ENCODE measurements at places on chromosomes 11 and 22.

DNA sequence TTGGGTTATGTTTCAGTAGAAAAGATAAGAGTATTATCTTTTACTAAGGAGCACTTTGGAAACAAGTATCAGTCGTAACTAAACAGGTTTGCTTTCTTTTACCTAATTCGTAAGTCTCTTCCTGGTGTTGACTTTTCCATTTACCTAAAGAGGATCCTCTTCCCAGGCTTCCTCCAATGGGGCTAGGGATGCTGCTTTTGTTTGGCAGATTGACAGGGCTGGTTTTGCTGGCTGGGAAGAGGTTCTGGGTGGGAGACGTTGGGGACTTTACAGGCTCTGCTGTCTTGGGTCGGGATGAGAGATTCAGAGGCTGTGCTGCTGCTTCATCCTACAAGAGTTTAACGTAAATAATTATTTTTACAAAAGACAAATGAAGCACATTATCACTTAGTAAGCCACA lies 306.7 kb downstream of the SOX6 start:
- DNase-seq: no peak

- no peak for DNase-seq
Observed at GRCh38 chr11:9787981-9788521, 124.2 kb downstream of the SWAP70 start.

GRCh38 chr11:77126156-77126775 lies 1.8 kb upstream of the MYO7A start:
- DNase-seq: no peak

- DNase-seq: no peak
Observed at GRCh38 chr22:38046070-38046748, 11.0 kb upstream of the PICK1 start.

- no peak for DNase-seq
Observed at GRCh38 chr11:117411736-117412135, 84.1 kb downstream of the CEP164 start.

DNA sequence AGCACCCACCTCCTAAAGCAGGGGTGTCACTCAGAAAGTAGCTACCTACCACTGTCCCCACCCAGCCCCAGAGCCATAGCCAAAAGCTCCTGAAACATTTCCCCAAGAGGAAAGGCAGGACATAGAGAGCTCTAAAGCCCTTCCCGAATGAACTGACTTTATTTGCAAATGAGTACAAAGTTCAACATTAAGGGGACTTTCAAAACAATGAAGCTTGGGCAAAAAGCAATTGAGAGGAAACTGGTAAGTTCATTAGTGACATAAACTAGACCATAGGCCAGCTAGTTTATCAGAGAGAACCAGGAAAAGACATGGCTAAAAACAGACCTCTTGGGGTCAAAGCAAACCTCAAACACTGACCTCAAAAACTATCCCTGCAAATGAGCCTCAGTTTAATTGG lies 72.7 kb downstream of the IGLL5 start:
- DNase-seq: no peak

DNA sequence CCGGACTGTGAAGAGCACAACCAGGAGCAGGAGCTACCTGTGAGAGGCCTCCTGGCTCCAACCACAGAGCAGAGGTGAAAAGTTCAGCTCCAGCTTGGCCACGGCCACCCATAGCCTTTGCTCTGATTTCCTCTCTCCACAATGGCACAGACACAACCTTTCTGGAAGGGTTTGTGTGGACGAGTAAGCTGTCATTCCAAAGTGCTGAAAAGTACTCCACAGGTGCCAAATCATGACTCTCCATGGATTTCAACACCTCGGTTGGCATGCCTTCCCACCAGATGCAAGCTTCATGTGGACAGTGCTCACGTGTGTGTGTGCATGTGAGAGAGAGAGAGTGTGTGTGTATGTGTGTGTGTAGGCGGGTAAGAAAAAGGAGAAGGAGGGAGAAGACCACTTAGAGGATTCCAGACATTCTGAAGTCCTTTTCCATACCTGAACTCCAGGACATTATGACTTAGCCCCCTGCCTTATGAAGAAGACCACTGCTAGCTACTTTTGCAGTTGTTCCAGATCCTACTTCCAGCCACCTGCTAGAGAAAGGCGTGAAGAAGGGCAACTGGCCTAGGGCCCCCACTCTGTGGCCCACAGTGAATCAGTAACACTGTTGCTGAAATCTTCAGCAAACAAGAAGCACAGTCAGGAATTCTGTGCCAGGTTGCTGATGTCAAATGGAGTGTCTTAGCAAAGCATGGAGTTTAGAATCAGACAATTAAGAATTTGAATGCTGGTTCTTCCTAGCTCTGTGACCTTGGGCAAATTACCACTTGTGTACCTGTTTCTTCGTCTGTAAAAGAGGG lies 13.9 kb upstream of the NAV2 start:
- no peak for DNase-seq

- no peak for DNase-seq
Observed at GRCh38 chr11:60868682-60869450, 1.5 kb downstream of the ZP1 start.

- peak; percentile 32 for DNase-seq
Observed at GRCh38 chr22:45285263-45286058, 712 bp downstream of the UPK3A start.

DNA sequence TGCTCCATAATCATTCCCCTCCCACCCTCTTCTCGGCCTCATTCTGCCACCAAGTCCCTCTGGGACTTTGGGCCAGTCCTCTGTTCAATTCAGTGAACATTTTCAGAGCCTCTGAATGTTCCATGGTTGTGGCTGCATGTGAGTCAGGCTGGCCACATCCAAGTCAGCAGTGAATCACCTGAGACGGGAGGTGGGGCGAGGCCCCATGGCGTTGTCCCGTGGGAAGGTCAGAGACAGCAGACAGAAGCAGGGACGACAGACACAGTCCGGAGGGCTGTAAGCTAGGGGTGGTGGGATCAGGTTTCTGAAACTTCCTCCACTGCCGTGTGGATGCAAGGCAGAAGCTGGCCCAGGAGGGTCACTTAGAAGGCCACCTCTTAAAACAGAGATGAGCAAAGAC lies 324.8 kb downstream of the MN1 start:
- DNase-seq: no peak
